T-cell (primary cell): ENCODE measurements at places on chromosomes 16 and 17.

DNA sequence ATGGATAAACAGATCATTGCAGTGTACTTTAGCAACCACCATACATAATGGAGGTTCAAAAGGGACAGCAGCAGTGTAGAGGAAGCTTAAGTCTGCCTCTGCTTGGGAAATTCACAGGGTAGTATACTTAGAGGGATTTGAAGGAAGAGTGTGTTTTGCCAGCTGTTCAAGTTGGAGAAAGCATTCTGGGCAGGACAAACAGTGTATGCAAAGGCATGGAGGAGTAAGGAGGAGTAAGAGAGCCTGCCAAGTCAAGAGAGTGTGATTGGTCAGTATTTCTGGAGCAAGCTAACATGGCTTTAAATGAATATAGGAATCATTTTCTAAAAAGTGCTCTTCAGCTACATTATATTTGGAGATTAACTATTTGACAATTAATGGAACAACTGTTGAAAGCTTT is 22.9 kb upstream of the PHAF1 start:
- DNase-seq = no peak

GRCh38 chr16:65809627-65810026 is 556.9 kb upstream of the CDH5 start:
- no peak for DNase-seq

- DNase-seq = no peak
Observed at GRCh38 chr17:38352245-38353085, 821 bp downstream of the SOCS7 start.

- DNase-seq = no peak
Observed at GRCh38 chr17:1942666-1943435, 82.3 kb downstream of the RTN4RL1 start.

DNA sequence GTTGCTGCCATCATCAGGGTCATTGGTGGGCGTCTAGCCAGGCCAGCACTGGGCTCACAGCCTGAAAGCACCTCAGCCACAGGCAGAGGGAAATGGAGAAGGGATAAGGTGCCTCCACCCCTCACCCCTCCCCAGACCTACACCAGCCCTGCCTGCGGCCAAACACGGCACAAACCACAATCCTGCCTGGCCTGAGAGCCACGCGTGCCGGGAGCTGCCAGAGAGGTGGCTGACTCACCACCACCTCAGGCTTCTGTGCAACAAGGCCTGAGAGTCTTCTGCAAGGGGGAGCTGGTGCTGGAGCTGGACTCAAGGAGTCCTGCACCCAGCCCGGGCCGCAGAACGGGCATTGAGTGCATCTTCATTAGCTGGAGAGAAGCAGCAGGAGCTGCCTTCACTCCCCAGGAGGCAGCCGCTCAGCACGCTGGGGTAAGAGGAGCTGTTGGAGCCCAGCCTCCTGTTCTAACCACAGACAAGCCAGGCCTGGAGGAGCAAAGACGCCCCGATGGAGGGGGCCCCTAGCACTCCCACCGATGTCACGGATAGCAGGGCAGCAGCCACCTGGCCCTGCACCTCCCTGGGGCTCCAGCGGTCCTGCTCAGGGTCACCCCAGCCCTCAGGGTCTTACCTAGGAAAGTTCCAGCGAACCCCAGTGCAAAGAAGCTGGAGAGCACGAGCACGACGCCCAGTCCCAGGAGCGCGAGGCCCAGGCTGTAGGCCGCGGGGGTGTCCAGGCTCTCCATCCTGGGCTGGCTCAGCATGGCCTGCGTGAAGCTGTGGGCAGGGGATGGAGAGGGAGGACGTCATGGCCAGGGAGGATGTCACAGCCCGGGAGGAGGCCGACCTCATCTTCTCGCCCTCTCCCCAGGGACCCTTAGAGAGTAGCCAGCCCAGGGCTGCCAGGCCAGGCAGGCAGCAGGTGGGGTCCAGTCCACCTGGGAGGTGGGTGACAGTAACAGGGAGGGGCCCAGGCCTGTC is 16.0 kb upstream of the RASD1 start:
- DNase-seq = no peak

GRCh38 chr16:67378642-67379041 is 14.7 kb downstream of the TPPP3 start:
- no peak for DNase-seq

GRCh38 chr16:1984347-1985225 is 593 bp downstream of the GFER start:
- no peak for DNase-seq
